NCI-H2029 (cell line): ENCODE measurements at places on chromosomes 7 and 10.

GRCh38 chr7:47313564-47313963 is 268.3 kb downstream of the TNS3 start:
- no peak for DNase-seq

DNA sequence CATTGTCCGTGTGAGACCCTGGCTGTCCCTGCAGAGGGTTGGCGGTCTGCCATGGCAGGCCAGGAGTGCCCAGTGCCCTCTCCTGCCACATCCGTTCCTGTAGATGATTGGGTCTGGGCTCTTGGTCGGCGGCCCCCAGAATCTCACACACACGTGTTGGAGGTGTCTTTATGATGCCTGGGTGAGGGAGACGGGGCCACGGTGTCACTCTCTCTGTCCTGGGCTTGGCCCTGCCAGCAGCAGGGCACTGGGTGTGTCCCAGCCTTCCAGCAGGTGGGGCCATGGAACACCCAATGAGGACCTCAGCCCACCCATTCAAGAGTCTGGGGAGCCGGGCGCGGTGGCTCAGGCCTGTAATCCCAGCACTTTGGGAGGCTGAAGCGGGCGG is 30.2 kb downstream of the UNC5B start:
- DNase-seq: no peak

- DNase-seq: peak; percentile 79
Observed at GRCh38 chr10:125859128-125859817, 21.8 kb downstream of the DHX32 start.

DNA sequence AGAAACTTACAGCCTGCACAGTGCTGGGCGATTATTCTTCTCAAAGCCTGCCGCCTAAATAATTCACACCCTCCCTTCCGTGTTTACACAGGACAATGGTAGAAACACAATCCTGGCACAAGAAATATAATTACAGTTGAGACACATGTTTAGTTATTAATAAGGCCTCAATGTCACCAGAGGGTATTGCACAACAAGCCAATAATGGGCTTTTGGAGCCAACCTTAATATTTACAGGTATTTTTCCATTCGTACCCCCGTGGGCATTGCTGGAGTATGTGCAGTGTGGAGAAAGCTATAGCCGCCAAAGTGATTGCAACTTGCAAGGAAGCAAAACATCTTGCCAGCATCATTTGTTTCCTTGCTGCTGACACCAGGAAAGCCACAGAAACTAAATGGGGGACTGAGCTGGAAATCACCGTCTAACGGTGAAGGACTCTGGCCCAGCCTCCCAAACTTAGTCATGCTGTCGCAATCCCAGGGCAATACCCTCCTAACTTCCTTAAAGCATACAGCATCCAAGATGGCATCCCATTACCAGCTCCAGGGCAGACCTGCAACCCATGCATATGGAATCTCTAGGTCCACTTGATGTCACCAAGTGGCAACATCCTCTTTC is 8.6 kb downstream of the CALN1 start:
- no peak for DNase-seq

- no peak for DNase-seq
Observed at GRCh38 chr10:128140425-128140824, 14.2 kb upstream of the MKI67 start.

GRCh38 chr10:133022776-133023100 is 65.0 kb upstream of the ADGRA1 start:
- no peak for DNase-seq

DNA sequence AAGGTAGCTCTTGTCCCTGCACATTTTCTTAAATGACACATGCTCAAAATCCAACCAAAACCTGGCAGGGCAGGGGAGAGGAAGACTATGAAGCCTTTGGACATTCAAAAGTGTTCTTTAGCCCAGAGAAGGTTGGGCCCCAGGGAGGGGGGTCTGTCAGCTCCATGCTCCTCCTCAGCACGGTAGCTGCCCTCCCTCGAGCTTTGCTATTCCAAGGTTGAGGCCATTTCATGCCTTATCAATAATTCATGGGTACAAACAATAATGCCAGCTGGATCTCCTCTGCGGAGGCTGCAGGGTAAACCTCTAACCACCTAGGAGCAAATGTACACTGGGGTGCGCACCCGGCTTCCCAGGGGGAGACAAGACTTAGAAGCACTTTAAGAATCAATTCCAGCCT is 61.5 kb downstream of the SLIT1 start:
- no peak for DNase-seq

DNA sequence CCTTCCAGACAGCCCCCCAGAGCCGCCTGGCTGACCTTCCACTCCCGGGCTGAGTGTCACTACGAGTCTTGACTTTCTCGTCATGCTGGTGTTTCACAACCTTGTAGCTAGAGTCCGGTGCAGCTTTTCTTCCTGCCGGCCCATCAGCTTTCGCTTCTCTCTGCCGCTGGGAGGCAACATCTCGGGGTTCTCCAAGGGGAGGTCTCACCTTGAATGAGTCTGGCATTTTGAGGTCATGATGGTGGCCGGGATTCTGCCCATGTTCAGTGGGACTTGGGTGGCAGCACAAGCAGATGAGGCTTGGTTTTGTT is 285.2 kb downstream of the CAMK1D start:
- no peak for DNase-seq

DNA sequence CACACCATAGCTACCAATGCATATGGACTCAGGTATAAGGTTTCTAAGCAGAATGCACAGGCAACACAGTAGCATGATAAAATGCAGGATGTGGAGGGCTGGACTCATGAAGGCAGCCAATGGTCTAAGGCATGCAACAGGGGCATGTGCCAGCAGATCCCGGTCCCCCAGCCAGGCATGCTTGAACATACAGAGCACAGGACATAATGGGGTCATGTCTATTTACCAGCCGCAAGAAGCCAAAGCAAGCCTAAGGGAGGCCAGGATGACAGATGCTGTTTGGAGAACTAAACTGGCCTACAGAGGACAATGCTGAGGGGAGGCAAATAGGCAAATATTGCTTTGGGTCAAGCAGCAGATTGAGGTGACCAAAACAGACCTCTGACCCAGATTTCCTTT is 60.0 kb upstream of the PDLIM1 start:
- no peak for DNase-seq

DNA sequence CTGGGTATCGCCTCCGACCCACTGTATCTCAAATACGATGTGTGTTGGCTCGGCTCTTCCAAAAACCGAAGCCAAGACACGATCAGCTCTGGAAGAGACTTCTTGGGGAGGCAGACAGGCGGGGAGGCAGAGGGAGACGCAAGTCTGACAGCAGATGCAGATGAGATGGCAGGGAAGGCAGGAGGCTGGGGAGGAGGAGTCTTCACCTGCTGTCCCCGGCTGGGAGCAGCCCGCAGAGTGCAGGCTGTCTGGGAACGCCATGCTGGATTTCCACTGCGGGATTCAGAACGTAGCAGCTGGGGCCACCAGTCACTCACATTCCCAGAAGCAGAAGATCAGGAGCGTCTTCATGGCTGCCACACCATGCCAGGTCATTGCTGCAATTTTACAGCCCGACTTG is 29.4 kb downstream of the CTBP2 start:
- no peak for DNase-seq

- DNase-seq: peak; percentile 13
Observed at GRCh38 chr10:59830601-59831259, 75.6 kb downstream of the CCDC6 start.

DNA sequence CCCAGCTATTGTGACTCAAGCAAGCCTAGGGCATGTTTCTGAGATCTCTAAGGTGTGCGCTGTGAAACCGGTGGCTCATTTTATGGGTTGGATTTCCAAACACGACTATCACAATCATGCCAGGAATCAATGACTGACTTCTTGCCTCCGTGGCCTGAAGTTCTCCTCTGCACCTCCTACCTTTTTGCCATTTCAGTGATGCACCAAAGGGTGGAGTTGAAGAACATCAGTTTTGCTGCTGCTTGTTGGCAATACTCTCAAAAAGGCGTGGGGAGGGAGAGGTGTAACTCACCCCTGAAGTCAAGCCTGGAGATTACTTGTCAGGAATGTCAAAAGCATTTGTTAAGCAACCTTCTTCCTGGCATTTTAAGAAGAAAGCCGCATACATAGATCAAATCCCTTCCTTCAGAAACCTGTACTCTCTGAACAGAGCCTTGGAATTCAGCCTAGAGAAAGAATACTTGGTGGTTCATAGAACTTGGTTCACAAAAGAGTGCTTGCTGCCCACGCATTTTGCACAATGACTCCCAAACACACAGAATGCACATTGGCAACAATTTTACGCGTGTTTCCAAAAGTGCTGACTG is 41.0 kb downstream of the KIAA1217 start:
- no peak for DNase-seq

GRCh38 chr10:10053051-10053450 is 964.6 kb upstream of the CELF2 start:
- no peak for DNase-seq

- no peak for DNase-seq
Observed at GRCh38 chr10:15316145-15316544, 54.9 kb downstream of the FAM171A1 start.
